IPS DF 19.7 (cell line): ENCODE measurements at places on chromosomes 11 and 22.

- DNase-seq = no peak
Observed at GRCh38 chr11:95588821-95589220, 200.8 kb downstream of the FAM76B start.

- no peak for DNase-seq
Observed at GRCh38 chr11:11022125-11022730, 164.4 kb upstream of the ZBED5 start.

- DNase-seq = no peak
Observed at GRCh38 chr22:46414704-46415103, 79.2 kb downstream of the TRMU start.

DNA sequence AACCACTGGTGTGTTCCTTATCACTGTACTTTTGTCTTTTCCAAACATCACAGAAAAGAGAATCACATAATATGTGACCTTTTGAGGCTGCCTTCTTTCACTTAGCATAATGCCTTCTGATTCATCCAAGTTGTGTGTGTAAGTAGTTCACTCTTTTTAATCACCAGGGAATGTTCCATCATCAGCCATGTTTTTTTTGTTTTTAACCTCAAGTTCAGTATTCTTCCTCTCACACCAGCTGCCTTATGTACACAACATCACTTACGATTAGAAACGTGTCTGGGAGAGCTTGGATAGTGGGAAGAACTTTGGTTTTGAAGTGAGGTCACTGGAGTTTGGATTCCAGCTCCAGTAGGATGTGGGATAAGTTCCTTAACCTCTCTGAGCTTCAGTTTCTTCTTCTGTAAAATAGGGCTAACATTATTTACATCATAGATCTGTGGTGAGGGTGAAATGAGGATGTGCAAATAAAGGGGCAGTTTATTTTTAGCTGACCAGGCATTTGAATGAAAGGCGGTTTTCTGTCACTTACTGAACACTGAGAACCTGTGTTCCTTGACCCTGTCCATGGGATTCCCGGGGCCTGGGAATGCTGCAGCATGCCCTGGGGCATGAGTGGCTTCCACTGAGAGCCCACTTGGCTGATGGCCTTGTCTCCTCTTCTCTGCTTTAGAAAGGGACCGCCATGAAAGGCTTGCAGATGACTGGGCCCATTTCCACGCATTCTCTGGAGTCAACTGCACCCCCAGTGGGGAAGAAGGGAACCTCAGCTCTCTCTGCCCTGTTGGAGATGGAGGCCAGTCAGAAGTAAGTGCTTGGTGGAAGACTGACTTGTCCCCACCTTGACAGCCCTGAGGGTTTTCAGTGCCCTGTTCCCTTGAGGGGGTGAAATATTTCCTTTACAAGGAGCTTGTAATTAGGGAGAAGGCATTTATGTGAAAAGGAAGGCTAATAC, 92.6 kb downstream of the DEPDC5 start:
- DNase-seq = no peak

- no peak for DNase-seq
Observed at GRCh38 chr11:16861862-16862261, 123.4 kb downstream of the C11orf58 start.

GRCh38 chr11:6357222-6357621, 33.1 kb upstream of the SMPD1 start:
- DNase-seq = no peak

DNA sequence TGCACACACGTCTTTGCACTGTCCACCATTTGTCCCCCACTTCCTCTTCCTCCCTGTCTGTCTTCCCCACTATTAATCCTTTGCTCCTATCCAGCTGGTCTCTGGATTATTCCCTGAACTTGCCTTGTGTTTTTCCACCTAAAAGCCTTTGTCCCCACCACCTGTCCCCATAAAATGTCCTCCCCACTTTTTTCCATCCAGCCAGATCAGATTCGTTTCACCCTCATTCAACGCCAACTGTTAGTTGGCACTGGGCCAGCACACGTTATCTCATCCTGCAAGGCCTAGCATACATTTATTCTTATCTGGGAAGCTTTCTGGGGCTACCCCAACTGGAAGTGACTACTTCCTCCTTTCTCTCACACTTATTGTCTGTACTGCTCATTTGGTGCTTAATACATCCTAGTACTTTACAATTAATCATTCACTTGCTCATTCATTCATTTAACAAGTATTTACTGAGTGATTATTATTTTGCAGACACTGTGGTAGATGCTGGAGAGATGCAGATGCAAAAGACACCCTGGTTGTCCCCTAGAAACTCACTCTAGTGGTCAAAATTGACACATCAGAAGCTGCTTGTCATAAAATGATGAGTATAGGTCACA, 96.2 kb downstream of the RASSF10 start:
- no peak for DNase-seq

DNA sequence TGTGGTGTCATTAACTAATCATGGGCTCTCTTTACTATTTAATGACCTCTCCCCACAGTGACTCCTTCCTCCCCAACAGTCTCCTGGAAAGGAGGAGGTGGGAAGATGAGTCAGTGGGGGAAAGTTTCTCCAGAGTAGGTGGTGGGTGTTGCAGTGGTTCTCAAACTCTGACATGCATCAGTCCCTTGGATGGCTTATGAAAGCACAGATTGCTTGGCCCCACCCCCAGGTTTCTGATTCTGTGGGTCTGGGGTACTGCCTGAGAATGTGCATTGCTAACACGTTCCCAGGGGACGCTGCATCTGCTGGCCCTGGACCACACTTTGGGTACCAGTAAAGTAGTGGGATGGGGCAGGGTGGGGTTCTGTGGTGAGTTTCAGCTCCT, 9.8 kb downstream of the CD82 start:
- no peak for DNase-seq

- DNase-seq = peak; percentile 5
Observed at GRCh38 chr11:89498845-89499448, 7.8 kb upstream of the NOX4 start.

- DNase-seq = no peak
Observed at GRCh38 chr11:36308577-36308976, 12.5 kb downstream of the PRR5L start.

- no peak for DNase-seq
Observed at GRCh38 chr22:38452373-38453065, 2.5 kb downstream of the KCNJ4 start.

DNA sequence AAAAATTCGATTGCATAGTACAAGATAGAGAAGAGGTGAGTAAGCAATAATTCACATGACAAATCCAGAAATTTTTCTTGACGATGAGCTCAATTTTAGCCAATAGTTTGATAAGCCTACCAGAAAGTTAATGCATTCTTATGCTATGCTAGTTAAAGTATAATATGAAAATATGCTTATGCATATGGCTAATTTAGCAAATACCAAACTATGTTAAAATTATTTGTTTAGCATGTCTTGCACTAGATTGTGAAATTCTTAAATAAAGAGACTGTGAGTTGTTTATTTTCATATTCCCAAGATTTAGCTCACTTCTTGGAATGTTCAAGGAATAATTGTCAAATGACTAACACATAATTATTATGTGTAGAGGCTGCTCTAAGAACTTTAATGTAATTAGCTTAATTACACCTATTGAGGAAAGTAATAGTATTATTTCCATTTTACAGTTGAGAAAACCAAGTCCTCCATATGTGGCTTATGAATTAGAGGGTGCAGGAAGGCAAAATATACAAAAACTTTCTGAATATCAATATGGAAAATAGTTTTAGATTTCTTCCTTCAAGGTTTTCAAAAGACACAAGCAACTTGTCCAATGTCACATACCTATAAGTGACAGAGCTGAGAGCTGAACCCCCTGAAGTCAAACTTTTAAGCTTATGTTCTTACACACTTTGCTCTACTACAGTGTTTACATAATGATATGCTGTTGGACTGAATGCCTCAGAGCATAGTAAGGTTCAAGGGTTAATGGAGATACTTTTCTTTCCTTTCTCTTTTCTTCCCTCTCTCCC, 45.9 kb upstream of the ARHGAP20 start:
- no peak for DNase-seq

GRCh38 chr11:77726524-77726923, 88.9 kb upstream of the CLNS1A start:
- DNase-seq = no peak

GRCh38 chr22:38578505-38578904, 8.5 kb upstream of the DMC1 start:
- DNase-seq = no peak
